ENCODE measurements at places on chromosomes 7 and 10. TPM values are rescaled to one million over a fixed set of nuclear protein-coding genes. Genes with fewer than 3 reads are reported as not detected.

- no peak for DNase-seq
Measured at GRCh38 chr10:15335508-15335907, 35.6 kb downstream of the FAM171A1 start.

FFAR4 gene
- not detected for total RNA-seq

IRF5 gene
- total RNA-seq, result not detected

DNA sequence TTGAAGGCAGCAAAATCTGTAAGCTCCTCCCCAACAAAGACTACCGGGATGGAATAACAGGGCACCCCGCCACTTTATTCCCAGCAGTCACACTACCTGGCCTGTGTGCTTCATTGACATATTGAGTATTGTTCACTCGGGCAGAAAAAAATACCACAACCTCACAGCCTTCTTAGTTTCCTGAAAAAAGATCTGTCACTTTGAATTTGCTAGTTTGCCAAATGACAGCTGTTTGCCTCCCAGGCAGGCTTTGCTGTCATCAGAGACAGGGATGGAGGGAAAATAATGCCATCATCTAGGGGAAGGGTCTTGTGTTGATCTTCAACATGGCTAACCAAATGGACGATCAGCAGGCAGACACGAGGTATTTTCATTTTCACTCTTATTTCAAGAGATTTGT is 26.9 kb downstream of the BMPER start:
- DNase-seq, result no peak

COL28A1 gene
- 0.39 TPM for total RNA-seq

TLL2 gene
- 0.17 TPM for total RNA-seq

PPP1R3A gene
- total RNA-seq, result not detected

EPDR1 gene
- 10.3 TPM for total RNA-seq

All from glutamatergic neuron (in vitro differentiated cells).